Foreskin keratinocyte (primary cell): ENCODE measurements at places on chromosomes 4 and X.

DNA sequence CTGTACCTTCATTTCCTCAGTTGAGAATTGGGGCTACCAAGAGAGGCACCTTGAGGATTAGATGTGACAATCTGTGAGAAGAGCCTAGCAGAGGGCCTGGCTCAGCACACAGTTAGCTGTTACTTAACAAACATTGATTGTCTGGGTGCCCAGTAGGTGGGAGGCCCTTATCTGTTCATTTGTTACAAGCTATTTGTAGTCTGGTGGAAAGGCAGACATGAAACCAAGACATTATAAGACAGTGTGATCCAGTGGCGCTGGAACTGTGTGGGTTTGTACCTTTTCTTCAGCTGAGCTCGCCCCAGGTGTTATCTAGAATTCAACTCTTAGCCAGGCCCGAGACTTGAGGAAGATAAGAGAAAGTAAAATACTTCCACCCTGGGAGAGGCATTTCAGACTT, 16.9 kb downstream of the AKAP4 start:
- no peak for DNase-seq

GRCh38 chr4:80393970-80394250, 58.4 kb downstream of the CFAP299 start:
- DNase-seq: no peak

DNA sequence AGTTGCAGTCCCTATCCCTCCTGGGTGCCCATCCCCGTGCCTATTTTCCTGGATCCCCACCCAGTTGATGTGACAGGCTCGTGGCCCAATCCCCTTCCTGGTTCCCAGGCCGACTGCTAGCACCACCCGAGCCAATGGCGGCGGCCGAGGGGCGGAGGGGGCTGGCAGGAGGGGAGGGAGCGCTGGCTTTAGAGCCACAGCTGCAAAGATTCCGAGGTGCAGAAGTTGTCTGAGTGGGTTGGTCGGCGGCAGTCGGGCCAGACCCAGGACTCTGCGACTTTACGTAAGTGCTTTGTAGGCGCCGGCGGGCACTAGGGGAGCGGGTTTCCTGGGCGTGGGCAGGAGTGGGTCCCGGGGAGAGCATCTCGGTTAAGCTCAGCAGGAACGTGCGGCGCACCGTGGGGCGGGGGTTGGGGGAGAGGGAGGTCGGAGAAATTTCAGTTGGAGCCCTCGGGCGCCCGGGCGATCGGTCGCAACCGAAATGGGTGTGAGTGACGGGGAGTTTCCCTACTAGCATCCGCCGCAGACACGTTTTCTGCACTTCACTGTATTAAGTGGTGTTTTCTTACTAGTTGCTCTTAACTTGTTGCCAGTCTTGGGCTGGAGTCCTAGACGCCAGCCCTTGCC, at the start of gene PLS3:
PLS3 (plus strand) TSS at position 197 of the 627 bp plus-strand sequence. CDS start 49,077 bp downstream, outside the sequence.
- DNase-seq: peak; percentile 69

DNA sequence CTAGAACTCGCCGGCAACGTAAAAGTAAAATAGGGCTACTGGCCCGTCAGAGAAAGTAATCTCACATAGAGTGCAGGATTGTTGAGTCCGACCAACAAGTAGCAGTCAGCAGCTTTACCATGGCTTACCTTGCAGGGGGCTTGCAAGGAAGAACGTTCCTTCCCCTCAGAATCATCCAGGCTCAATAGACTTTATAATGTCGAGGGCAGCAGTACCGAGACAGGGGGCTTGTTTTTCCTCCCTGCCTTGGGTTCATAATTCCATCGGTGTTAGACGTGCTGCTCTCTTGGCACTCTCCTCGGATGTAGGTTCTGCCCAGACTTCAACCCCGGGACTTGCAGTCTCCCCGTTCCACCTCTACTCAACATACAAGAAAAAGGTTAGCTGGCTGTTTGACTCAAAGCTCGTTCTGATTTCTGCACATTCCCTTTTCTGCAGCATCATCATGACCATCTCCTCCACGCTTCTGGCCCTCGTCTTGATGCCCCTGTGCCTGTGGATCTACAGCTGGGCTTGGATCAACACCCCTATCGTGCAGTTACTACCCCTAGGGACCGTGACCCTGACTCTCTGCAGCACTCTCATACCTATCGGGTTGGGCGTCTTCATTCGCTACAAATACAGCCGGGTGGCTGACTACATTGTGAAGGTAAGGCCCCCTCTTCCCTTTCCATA, 1.5 kb downstream of the SLC10A4 start:
- no peak for DNase-seq

GRCh38 chrX:136198010-136198409, 50.7 kb downstream of the FHL1 start:
- DNase-seq: no peak

- DNase-seq: no peak
Observed at GRCh38 chr4:52377563-52377962, 281.5 kb downstream of the USP46 start.

DNA sequence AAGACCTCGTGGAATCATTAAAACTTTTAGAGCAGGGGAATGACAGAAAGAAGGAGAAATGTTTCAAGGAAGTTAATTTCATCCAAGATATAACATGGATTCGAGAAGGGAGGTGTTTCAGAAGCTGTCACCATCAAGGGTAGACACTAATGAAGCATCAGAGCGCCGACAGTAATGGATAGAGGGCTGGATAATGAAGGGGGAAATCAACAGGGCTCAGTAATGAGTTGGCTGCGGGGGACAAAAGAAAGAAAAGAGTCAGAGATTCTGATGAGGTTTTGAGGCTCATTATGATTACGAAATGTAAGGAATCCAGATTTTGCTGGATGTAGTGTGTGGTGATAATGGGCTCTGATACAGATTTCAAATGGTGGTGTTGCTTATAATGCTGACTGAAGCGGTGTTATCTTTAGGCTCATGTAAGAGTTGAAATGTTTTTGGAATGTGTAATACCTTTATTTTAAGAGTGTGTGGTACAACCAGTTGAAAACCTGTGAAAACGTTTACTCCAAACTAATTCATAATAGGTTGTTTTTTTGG, 39.3 kb upstream of the TENM3 start:
- DNase-seq: no peak

DNA sequence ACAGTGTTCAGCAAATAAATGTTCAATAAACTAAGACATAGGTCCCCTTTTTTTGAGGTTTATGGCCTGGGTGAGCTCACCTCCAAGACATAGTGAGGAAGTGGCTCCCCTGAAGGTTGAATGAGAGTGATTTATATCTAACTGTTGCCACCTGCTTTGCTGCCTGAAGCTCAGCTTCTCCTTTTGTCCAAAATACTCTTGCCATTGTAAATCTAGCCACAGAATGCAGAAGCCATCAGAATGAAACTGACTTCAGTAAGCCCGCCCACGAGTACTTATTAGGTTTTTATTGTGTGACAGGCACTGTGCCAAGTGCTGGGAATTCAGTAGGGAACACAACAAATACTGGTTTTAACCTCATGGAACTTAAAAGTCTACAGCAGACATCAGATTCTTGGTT, 18.0 kb downstream of the SPINK2 start:
- DNase-seq: peak; percentile 18

- DNase-seq: no peak
Observed at GRCh38 chrX:8272821-8273220, 101.8 kb upstream of the VCX2 start.

DNA sequence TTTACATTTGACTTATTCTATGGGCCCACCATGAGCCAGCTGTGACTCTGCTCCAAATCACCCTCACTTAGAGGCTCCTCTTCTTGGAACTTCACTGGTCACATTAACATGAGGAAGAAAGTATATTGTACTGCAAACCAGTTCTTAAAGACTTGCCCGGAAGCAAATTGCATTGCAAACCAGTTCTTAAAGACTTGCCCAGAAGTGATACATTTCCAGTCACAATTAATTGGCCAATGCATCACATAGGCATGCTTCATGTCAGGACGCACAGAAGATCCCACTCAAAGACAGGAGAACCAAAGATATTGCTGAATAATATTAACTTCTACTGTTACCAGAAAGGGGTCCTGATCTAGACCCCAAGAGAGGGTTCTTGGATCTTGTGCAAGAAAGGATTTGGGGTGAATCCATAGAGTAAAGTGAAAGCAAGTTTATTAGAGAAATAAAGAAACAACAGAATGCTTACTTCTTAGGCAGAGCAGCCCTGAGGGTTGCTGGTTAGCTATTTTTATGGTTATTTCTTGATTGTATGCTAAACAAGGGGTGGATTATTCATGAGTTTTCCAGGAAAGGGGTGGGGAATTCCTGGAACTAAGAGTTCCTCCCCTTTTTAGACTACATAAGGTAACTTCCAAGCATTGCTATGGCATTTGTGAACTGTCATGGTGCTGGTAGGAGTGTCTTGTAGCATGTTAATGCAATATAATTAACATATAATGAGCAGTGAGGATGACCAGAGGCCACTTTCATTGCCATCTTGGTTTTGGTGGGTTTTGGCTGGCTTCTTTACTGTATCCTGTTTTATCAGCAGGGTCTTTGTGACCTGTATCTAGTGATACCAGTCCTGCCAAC, 54.6 kb upstream of the HCCS start:
- no peak for DNase-seq

DNA sequence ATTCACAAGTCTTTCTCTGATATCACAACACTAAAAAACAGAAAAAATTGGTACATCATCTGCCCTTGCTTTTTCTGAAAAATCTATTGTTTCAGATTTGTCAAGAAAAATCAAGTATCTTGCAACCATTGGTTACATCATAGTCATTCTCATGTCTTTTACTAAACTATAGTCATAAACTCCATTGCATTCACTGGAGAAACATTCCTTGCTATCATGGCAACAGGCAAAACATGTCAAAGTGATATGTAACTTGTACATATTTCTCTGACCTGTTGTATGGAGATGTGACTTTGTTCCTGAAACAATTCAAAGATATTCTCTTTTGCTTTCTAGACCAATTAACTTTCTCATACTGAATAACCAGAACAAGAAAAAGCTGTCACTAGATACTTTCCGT, 121.9 kb upstream of the ANK2 start:
- peak; percentile 57 for DNase-seq

GRCh38 chr4:52968691-52969090, 106.6 kb downstream of the RASL11B start:
- DNase-seq: no peak

DNA sequence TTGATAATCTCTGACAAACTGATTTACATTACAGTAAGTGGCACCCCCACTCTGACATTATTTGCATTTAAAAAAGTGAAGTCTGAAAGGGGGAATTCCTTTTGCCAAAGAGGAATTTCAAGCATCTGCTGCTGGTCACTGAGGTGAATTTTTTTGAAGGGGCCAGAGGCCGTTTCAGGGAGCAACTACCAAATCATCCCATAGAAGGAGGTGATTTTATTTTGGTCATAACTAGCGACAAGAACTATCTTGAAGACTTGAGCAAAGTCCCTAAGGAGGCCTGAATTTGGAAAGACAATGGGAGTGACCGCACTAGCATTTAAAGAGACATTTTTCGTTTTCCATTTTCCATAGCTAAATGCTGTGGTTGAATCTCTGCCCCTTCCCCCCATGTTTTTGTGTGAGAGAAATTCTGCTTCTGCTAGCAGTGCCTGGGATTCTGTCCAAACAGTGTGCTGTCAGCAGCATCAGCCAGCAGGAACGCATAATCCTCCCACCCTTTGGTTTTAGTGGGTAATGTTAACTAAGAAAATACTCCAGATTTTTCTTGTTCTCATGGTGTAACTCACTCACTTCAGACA, 110.1 kb upstream of the MED14 start:
- no peak for DNase-seq

DNA sequence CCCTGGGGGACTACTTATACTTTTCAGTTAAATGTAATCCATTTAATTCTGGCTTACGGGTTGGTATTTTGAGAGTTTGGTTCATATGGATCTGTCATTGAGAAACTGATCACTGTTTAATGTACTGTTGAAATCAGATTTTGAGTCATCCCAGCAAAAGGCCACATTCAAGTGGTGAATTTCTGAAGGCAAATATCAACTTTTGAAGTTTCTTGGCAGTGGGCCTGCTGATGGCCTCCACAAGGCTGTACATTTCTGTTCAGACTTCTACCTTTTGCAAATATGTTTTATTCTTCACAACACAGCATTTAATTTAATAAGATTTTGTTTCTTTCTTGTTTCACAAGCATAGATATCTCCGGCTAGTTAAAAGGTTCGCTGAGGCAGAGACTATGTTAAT, 138.7 kb downstream of the PDGFC start:
- DNase-seq: no peak

DNA sequence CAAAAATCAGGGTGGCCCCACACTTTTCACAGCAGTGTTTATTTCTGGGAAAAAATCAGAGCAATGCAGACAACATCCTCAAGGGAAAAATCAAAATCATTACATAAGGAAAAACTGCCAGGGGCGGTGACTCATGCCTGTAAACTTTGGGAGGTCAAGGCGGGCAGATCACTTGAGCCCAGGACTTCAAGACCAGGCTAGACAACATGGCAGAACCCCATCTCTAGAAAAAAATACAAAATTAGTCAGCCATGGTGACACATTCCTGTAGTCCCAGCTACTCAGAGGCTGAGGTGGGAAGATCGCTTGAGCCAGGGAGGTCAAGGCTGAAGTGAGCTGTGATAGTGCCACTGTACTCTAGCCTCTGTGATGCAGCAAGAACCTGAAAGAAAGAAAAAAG, 102.8 kb downstream of the NAF1 start:
- DNase-seq: no peak

GRCh38 chr4:16027626-16028025, 56.2 kb downstream of the PROM1 start:
- no peak for DNase-seq

DNA sequence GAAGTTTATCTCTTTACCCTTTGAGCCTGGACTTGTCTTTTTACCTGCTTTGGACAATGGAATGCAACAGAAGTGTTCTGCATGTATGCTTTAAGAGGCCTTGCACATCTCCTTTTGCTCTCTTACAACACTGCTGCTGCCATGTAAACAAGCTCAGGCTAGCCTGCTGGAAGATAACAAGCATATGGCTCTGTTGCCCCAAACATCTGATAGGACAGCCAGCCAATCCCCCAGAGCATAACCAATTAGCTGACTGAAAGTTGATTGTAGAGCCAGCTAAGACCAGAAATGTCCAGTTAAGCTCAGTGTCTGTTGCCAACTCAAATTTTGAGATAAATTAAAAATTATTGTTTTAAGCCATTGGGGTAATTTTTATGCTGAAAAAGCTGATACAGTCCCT, 510.6 kb upstream of the CNKSR2 start:
- no peak for DNase-seq

DNA sequence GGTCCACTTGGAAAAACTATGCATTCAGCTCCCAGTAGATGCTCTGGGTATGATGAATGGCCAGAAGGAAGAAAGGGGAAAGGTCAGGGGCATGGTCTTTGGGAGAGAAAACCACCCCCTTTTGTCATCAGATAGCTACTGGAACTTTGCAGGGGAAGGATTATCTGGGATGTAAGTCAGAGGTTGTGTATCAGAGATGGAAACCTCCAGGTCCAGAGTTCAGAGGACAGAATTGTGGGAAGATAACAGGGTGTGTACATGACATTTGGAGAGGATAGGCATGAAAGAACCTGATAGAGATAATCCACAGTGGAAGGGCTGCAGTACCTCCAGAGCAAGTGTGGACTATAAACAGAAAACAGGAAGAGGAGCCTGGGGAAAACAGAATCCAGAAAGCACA, 262.7 kb downstream of the SPRY1 start:
- no peak for DNase-seq

DNA sequence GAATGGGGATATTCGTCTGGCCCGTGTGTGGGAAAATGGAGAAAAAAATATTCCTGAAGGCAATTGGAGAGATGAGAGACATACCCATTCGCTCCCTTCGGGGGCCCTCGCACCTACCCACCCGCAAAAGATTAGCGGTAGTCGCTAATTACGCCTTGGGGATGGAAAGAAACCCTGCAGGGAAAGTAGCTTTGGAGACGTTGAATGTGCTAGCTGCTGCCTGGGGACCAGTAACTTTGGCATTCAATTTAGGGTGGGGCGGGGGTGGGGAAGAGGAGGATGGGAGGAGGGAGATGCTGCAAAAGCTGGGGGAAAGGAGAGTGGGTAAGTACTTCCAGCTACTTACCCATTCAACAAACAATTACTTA, 407 bp upstream of the ZC4H2 start:
- no peak for DNase-seq
